Astrocyte of the spinal cord (primary cell): ENCODE measurements at places on chromosomes 4 and X.

- no peak for DNase-seq
Observed at GRCh38 chr4:183431614-183432013, 12.8 kb upstream of the CDKN2AIP start.

GRCh38 chr4:139643042-139643895, 22.4 kb upstream of the MGST2 start:
- no peak for DNase-seq

- no peak for DNase-seq
Observed at GRCh38 chrX:46695491-46695890, 63.4 kb downstream of the SLC9A7 start.

DNA sequence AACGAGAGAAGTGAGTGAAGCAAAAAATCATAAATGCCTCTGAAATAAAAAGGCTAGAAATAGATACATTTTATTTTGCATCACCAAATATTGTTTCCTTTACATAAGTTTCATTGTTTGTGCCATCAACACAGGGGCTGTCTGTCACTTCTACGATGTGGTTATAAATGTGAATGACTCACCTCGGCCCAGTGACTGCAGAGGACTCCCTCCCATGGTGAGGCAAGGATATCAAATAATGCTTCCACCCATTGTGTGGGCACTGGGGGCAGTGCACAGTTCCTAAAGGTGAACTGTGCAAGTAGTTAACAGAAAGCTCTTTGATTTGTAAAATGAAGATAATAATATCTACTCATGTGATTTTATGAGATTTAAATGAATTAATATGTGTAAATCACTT, 230.3 kb upstream of the NEIL3 start:
- no peak for DNase-seq

DNA sequence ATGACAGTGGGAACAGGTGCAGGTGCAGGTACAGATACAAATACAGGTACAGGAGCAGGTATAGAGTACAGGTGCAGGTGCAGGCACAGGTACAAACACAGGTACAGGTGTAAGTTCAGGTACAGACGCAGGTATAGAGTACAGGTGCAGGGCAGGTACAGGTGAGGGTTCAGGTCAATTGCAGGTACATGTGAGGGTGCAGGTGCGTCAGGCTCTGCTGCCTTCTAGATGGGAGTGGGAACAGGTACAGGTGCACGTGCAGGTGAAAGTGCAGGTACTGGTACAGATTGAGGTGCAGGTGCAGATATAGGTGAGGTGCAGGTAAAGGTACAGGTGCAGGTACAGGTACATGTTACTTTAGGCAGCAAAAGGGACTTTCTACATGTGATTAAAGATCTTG, 85.7 kb downstream of the CRLF2 start:
- DNase-seq: no peak

- DNase-seq: no peak
Observed at GRCh38 chr4:101331017-101331416, 16.3 kb downstream of the PPP3CA start.

DNA sequence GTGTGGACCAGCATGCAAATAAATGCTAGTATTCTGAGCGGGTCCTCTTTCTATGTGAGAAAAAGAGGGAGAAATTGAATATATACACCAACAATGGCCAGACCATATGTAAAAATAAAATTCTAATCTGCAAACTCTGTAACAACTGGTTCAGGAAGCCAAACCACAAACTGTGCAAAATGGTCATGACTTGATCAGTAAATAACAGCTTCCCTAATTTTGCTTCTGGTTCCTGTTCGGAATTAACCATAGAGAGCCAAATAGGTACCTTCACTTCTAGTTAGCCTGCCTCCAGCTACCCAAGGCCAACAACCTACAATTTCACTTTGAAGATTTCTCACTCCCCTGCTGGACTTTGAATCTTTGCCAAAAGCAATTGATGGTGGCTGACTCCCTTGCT, 1313.2 kb downstream of the ADGRL3 start:
- DNase-seq: no peak

GRCh38 chrX:4181782-4182407, 468.4 kb upstream of the PRKX start:
- no peak for DNase-seq

DNA sequence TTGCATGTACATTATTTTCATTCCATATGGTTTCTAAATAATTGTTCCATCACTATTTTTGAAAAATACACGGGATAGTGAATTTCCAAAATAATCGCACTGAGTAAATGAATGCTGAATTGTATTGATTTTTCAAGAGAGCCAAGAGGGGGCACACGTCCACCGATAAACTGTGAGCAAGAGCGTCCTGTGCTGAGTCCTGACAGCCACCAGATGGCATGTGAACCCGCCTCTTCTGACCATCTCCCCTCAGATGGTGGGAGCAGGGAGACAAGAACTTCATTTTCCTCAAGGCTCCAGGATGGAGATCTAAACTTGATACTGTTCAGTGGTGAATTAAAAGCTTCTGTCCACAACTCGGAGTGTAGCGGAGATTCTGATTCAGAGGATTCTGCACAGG, 30.6 kb upstream of the IL9R start:
- no peak for DNase-seq

DNA sequence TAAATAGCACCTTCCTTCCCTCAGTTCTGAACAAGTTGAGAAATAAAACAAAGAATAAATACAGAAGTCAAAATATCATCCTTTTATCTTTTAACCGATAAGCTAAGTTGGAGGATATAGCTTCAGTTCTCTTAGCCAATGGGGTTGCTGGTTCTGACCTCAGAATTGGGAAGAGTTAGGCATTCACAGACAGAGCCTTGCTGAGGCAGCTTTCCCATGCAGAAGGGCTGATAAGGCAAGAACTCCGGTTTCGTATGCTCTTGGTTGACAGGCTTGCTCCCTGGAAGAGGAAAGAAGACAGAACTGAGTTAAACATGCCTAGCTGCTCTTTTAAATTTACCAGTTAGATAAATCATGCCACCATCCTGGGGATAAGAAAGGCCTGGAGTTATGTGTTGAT, 17.6 kb downstream of the FRAS1 start:
- no peak for DNase-seq

GRCh38 chrX:24166078-24166477, 16.5 kb downstream of the ZFX start:
- no peak for DNase-seq

- DNase-seq: no peak
Observed at GRCh38 chr4:163624727-163625126, 130.2 kb downstream of the TMA16 start.
